ENCODE measurements at places on chromosomes 5 and 9.

GRCh38 chr5:137739737-137740136, 3.8 kb upstream of the KLHL3 start:
- no peak for DNase-seq

DNA sequence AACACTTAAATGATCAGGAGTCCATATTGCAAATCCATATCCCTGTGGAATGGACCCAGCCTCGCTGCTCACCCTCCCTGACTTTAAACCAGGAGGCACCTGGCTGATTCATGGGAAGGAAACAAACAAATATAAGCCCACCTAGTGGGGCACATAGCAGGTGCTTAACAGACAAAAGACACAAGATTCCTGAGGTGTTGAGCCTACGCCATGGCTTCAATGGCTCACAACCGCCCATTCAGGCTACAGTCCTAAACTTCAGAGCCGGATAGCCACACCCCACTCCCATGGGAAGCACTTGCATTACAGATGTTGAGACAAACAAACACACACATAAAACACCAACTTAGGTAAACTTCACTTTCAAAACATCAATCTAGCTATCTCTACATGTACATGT, 359.9 kb downstream of the ICE1 start:
- DNase-seq: no peak

GRCh38 chr9:115058684-115059315, 59.2 kb downstream of the TNC start:
- DNase-seq: no peak

DNA sequence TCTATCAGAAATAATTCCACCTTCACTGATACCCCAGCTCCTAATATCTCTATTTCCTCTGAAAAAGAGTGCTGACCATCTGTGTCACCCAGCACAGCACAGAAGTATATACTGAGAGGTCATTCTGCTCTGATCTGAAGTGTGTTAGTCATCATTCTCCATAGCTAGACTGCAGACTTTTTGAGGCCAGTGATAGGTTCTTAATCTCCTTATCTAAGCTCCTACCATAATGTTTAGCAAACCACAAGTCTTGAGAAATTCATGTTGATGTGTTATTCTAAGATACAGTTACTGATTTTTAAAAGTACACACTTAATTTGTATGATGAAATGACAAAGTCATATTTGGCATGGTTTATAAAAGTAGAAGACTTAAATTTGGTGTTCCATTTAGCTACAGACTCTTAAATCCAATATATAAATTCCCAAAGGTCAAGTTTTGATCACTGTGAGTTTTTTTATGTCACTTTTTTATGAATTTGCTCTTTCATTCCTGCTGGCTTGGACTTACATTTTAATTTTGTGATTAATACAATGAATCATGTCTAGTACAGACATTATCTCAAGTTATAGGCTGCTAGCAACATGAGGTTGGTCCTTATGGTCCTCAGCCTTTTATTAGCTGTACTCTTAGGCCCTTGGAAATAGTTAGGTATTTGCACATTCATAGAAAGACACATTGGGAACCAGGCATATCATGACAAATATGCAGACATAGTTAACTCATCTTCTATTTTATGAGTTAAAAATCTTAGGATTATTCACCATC, 380.8 kb downstream of the EBF1 start:
- no peak for DNase-seq

- no peak for DNase-seq
Measured at GRCh38 chr5:174844971-174845370, 120.6 kb downstream of the MSX2 start.

All from CD4-positive, alpha-beta T cell treated with Interleukin-2 at 100 ng/mL for 4 hours (primary cell).